Retina (tissue), 1 donor: ENCODE measurements at places on chromosomes 6 and 20.

DNA sequence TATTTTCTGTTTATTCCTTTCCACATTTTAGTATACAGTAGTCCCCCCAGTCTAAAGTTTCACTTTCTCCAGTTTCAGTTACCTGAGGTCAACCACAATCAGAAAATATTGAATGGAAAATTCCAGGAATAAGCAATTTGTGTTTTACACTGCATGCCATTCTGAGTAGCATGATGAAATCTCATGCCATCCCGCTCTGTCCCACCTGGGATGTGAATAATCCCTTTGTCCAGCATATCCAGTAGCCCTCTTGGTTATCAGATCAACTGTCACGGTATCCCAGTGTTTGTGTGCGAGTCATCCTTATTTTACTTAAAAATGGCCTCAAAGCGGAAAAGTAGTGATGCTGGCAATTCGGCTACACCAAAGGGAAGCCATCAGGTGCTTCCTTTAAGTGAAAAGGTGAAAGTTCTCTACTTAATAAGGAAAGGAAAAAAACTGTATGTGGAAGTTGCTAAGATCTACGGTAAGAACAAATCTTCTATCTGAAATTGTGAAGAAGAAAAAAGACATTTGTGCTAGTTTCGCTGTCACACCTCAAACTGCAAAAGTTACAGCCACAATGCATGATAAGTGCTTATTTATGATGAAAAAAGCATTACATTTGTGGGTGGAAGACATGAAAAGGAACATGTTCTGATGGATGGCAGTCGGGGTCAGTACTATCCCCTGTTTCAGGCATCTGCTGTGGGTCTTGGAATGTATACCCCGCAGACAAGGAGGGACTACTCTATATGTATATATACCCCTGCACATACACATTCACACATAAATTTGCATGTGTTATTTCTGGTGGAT is 11.3 kb downstream of the NOX3 start:
- no peak for DNase-seq

DNA sequence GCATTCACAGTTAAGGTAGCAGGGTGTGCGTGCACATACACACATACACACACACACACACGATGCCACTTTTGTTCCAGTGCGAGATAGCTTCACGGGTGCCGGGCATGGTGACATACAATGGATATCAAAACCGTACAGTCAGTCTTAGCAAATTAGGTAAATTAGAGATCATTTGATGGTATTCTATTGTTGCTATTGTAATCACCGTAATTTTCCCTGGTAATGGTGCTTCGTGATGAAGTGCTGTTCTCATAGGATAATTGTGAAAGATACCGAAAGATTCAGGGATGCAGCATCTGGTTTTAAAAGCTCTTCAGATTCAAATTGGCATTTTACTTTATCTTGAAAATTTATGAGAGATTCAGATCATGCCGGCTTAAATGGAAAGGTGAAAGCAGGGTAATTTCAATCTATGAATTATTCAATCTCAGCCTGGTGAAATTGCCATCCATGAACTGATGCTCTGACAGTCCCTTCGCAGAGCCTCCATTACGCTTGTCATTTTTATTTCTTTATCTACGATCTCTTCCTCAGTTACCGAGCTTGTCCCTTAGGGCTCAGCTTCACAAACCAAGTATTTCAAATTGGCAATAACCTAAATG is 71.3 kb upstream of the SOX4 start:
- DNase-seq: peak; percentile 57

DNA sequence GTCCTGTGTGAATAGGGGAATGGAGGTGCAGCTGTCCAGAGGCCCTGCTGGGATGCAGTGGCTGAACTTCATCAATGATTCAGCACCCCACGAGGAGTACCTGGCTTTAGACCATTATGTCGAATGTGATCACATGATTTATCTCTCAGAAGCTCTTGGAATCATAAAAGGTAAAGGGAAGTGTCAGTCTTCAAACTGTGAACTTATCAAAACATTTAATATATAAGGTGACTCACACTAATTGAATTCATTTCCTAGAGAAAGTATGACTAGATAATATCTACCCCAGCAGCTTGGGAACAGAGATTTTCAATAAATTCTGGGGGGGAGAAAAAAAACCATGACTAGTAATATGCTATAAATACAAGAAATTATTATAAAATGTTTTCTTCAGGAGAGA is 29.5 kb downstream of the ALDH8A1 start:
- no peak for DNase-seq

- DNase-seq: no peak
These were observed 4.4 kb upstream of the HLA-DMB start for GRCh38 chr6:32945108-32945760.

DNA sequence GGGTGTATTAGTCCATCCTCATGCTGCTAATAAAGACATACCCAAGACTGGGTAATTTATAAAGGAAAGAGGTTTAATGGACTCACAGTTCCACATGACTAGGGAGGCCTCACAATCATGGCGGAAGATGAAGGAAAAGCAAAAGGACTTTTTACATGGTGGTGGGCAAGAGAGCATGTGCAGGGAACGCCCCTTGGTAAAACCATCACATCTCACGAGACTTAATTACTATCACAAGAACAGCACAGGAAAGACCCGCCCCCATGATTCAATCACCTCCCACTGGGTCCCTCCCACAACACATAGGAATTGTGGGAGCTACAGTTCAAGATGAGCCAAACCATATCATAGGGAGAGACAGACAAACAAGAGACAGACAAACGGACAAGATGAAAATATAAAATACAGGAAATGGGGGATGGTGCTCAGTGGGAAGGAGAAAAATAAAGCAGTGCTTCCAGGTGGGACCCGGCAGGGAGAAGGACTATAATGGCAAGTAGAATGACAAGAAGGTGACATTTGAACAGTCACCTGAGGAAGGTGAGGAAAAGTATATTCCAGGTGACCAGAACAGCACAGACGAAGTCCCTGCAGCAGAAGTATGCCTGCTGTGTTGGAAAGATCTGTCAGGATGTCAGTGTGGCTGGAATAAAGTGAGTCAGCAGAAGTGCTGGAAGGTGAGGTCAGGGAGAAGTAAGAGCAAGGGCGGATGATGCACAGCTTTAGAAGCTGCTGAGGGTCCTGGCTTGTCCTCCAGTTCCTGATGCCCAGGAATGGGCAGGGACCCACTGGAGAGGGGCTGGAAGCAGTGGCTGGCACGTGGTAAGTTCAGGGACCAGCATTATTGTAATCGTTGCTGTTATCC is 61.1 kb downstream of the SLC2A10 start:
- DNase-seq: no peak

DNA sequence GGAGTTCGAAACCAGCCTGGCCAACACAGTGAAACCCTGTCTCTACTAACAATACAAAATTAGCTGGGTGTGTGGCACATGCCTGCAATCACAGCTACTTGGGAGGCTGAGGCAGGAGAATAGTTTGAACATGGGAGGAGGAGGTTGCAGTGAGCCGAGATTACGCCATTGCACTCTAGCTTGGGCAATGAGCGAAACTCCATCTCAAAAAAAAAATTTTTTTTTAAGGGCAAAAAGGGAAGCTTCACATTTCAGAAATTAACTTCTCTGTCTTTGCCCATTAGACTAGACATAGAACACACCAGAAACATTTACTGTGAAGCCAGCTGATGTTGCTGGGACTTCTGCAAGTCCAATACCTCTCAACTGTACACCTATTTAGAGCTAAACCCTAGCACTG is 90.8 kb upstream of the HDAC2 start:
- no peak for DNase-seq

GRCh38 chr6:149711711-149712110 is 6.2 kb downstream of the LATS1 start:
- no peak for DNase-seq

DNA sequence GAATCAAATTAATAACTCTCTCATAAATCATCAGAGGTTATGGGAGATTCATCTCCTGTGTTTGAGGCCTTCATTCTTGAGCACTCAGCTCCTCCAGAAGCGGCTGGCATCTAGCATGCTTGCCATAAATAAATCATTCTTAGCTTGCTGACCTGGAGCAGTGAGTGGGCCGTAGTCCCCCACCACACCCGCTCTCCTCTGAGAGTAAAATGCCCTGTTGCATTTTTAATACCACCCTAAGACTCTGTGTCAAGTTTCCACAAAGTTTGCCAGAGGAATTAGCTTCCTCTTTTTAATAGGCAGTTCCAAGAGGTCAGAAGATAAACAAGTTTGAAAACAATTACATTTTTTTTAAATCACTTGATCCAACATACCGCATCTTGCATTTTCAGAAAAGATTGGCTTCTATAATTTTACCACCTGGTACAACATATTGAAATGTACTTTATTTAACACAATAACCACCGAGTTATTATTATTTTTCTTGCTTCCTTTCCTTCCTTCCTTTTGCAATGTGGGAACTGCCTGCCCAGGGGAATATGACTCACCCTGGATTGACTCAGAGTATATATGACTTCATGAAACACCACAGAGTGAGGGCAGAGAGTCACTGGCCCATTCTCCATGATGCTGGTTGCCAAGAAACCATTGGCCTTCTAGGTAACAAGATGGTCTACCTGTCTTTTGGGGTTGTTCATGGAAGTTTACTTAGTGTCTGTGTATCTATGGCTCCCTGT is 29.4 kb upstream of the CLIC5 start:
- DNase-seq: no peak

DNA sequence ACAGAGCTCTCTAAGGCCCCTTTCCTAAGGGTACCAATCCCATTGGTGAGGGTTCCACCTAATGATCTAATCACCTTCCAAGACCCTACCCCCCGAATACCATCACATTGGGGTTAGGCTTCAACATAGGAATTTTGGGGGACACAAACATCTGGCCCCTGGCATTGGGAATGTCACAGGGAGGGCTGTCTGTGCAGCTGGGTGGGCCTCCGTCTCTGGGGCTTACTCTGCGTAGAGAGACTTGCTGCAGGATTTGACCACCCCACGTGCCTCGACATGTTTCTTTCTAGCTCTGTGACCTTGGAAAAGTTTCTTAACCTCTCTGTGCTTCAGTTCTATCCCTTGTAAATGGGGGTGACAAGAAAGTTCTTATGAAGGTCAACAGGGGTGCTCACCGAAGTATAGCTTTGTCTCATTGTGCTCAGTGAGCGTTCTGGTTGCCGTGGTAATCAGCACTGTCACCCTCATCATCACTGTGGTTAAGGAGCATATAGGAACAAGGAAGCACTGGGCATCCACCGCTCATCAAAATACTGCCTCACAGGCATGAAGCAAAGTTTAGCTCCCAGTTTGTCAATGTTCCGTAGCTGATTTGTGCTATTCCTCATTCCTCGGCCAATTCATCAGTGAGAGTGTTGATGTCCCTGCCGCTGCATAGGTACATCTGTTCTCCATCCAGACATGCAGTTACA is 152.8 kb downstream of the SYCP2 start:
- no peak for DNase-seq

GRCh38 chr6:71277926-71278600 is 10.5 kb upstream of the OGFRL1 start:
- DNase-seq: no peak

- DNase-seq: no peak
These were observed 10.6 kb downstream of the HEY2 start for GRCh38 chr6:125759959-125760457.

DNA sequence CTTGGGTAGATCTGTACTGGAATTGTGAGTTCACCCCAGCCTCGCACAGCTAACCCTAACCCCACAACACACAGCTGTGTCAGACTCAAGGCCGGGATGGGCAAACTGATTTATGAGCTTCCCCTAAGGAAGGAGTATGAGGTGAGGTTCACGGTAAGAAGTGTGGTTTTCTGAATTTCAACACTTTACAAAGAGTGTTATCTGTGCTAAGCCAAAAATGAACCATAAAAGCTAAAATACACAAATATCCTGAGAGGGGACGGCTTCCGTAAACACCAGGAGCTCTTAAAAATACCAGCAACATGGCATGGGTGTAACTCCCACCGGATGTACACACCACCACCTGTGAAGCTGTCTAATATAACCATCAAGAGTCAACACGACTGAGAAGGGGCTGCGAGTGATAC is 101.2 kb downstream of the ATP9A start:
- DNase-seq: no peak

DNA sequence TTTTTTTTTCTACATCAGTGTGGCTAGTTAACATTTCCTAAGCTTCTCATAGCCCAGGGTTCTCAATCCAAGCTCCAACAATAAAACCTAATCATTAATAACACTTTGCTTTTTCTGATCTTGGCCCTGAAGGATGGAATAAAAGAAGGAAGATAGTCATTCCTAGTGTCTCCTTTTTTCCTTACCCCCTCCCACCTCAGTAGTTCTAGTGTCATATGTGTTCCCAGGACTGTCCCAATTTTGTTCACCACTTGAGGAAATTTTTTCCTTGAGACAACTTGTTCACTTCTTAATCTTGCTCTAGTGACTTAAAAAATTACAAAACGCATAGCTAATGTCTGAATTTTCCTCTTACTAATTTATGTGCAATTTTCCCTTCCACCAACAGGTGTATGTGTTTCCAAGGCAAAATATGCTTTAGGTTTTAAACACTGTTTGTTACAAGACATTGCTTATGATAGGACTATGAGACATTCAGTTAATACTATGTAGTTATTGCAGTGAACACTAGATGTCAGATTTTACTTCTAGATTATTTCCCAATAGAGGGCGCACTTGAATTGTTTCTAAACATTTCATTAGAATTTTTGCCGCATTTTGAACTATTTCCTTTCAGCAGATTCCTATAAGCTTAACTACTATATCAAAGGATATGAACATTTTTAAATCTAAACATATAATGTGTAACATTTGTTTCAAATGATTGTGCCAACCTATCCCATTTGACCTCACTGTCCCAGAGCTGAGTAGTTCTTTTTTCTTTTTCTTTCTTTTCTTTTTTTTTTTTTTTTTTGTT is 18.5 kb upstream of the C6orf141 start:
- DNase-seq: peak; percentile 24

DNA sequence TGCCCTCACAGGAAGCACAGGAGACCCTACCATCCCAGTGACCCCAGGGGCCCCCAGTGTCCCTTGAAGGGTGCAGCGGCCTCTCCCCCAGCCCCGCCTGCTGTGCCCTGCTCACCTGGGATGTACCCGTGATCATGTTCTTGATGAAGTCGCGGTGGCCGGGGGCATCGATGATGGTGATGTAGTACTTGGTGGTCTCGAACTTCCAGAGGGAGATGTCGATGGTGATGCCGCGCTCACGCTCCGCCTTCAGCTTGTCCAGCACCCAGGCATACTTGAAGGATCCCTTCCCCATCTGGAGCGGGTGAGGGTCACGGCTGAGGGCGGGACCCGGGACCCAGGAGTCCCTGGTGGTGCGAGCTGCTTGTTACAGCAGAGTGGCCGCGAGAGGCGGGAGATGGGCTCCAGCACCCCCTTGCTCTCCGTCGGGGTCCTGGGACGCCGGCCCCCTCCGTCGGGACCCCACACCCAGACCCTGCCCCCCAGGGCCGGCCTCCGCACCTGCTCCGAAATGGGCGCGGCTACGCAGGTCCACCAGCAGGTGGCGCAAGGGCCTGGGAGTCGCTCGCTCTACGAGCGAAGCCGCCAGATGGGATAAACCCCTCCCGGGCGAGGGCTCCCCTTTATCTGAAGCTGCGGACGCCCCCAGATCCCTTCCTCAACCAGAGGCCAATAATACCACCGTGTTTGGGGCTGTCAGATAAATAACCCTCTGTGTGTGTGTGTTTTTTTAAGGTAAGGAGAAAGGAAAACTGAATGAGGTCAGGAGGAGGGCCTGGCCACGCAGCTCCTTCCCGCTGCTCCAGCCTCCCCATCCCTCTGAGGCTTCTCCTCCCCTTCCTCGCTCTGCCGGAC is 2.9 kb downstream of the EEF1A2 start:
- DNase-seq: peak; percentile 90
